ENCODE measurements at places on chromosomes 3 and 15.

DNA sequence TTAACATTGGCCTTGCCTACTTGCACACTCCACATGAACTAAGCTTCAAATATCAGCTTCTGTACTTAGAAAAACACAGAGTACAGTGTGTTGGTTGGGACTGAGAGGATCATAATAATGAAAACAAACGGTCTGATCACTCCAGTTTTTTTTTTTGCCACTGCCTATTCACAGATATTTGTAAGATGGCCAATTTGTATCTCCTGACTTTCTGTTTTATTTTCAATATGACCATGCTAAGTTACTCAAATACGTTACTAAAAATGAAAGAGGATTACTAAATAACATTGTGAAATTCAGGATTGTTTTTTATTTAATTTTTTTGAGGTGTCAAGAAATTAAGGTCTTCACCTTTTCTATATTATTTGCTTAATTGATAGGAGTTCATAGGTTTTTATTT lies 595.1 kb downstream of the TUSC7 start:
- no peak for DNase-seq

GRCh38 chr15:99977929-99978328 lies 244.7 kb upstream of the LYSMD4 start:
- DNase-seq: no peak

DNA sequence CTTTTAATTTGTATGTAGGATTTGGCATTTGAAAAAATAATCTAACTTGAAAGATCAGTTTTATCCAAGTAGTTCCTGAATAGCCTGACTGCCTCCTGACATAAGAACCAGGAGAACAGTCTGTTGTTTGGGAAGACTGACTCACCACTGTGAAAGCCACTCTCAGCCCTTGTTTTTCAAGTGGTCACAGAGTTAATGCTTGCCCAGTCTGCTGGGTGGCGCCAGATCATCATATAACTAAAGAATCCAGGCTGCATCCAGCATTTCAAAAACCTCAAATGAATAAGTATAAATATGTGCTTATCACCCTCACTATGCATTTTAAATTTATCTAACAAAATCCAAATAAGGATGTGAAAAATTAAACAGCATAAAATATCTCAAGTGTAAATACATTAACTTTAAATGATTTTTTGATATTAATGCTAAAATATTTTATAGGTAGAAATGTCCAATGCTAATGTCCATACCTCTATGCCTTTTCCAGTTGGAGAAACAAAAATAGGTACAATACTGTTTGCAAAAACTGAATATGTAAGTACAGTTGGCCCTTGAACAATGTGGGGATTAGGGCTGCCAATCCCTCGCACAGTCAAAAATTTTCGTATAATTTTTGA lies 26.9 kb upstream of the ZBBX start:
- DNase-seq: no peak

DNA sequence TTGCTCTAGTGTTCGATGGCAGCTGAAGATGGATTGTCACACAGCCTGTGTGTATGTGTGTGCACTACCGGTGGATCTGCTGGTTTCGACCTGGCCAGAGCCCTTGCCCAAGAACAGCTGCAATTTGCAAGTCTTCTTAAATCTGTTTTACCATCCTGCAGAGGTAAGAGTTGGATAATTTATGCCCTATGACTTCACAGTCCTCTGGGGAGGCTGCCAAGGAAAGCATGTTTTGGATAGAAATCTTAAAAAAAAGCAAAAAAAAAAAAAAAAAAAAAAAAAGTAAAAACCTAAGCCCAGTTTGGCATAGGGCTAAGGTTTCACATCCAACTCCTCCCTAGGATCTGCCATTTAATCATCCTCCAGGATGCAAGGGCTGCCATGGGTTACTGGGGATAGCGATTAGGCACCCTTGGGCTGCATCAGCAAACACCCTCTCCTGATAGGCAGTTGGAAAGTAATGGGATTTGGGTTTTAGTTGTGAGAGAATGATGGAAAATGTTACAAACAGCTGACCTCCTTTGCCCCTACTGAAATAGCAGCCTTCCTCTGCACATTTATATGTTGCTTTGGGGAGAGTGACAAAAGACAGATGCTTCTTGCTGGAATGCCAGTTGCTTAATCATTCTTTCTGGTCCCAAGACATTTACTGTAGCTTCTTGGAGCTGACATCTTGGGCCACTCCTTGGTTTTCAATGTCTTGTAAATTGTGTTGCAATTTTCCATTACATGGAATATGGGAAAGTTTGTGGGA lies 35.4 kb downstream of the CD200R1L start:
- no peak for DNase-seq

- no peak for DNase-seq
Observed at GRCh38 chr3:127211118-127212060, 18.5 kb downstream of the PRR23E start.

DNA sequence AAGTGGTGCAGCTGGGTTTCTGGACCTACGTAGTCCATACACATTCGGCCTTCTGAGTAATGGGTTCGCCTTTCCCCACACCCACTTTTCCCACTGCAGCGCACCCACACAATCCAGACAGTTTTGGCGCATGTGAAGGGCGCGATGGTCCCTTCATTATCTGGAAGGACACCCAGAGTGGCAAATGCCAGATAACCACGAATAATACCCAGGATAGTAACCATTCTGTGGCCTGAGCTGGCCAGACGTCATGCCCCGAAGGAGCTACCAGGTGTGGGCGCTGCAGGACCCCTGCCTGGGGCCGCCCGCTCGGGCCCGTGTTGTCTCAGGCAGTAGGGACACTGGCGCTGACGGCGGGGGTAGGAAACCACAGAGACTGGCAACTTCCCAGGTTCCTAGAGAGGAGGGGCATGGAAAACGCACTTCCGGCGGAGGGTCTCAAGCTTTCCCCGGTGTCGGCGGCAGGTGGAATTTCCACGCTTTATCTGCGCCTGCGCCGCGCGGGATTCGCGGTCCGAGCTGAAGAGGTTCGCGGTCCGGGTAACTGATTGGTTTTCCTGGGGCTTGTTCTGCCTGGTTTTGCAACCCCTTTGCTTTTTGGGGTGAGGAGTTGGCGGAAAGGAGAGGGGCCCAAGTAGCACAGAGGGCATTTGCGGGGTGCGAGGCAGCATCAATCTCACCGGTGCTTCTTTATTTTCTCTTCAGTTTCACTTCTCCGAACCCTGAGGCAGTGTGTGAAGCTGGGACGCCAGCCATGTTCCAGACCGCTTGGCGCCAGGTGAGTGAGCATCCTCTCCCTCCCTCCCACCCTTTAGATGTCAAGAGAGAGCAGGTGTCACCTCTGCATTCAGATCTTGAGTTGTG lies at the start of gene ZNF620:
Gene ZNF620 (plus strand): TSS at position 441 of the 864 bp plus-strand sequence. CDS start 314 bp downstream, at position 755.
- peak; percentile 35 for DNase-seq

GRCh38 chr3:187551416-187551815 lies 118.8 kb downstream of the SST start:
- DNase-seq: no peak

DNA sequence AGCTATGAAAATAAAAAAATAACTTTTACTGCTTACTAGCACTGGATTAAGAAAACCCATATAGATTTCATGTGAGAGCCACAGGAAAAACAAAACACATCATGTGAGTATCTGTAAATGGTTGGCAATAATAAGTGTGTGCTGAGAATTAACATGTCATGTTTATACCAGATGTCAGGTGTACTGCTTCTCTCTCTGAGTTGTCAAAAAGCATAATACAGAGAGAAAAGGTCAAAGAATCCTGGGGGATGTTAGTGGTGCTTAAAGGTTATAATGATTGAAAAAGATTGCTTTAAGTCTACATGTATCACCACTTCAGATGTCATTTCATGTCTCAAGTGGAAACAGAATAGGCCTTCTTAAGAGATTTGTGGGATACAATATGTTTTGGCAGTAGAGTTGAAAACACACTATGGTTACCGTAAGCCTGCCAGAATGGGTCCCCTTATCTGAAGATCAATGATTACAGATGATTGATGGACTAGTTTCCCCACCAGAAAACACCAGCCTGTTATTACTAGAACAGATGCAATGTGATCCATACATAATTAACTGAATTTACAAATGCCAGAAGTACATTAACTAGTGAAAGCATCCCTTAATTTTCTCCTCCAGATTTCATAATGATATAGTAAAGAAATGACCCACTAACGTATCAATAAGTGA lies 204.1 kb downstream of the CNTN3 start:
- DNase-seq: no peak

DNA sequence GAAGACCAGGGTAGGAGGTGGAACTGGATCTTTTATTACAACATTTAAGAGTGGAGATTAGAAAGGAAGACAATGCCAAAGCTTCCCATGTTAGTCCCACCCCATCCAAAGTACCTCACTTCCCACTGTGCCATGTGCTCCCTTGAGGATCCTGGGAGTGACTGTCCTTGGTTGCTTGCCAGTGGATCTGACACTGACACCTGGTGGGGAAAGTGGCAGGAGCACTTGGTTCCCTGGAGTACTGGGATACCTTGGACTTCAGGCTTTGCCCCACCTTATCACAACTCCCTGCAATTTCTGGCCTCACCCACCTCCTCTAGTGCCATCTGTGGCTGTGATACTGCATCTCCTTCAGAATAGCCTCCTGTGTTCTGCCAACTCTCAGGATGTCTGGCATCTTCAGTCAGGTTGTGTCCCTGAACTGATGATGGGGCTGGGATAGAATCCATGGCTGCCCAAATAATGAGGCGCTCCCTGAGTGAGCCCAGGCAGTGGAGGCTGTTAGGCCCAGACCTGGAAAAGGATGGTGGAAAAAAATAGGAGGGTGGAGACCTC lies 1.3 kb downstream of the ELL3 start:
- no peak for DNase-seq

DNA sequence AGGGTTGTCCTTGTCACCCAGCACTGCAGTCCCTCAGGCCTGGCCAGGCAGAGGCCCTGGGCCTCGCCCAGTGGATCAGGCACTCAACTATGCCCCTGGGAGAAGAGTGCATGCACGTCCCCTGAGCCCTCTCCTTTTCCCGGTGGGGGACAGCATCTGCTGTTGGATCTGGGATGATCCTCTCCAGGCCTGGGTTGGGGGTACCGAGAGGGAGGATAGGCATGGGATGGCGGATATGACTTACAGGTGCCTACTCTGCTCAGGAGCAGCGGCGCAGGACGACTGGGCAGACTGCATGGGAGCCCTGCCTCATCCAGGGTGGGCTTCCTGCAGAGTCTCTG lies 9.0 kb upstream of the APBA2 start:
- DNase-seq: no peak

- DNase-seq: no peak
Observed at GRCh38 chr15:100350434-100351226, 8.9 kb upstream of the ADAMTS17 start.

GRCh38 chr3:195159814-195160165 lies 111.2 kb downstream of the XXYLT1 start:
- DNase-seq: no peak

DNA sequence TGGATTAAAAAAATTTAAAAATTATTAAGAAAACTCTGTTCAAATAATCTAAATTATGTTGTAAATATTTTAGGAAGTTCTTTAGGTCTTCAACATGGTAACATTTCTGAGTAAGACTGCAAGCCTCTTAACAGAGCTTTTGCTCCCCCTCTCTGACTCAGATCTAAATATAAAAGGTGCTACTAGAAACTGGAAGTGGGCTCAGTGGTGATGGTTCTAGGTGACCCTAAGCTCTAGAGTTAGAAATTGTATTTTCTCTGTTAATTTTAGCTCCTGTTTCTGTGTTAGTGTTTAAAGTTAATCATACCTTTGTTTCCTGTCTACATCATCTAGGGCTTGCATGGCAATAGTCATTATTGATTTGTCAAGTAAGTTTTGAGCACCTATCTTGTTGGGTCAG lies 159.9 kb upstream of the MEIS2 start:
- DNase-seq: no peak

- peak; percentile 6 for DNase-seq
Observed at GRCh38 chr3:122497425-122497824, 17.3 kb downstream of the KPNA1 start.

GRCh38 chr15:56934269-56934668 lies 15.8 kb downstream of the TCF12 start:
- DNase-seq: no peak

DNA sequence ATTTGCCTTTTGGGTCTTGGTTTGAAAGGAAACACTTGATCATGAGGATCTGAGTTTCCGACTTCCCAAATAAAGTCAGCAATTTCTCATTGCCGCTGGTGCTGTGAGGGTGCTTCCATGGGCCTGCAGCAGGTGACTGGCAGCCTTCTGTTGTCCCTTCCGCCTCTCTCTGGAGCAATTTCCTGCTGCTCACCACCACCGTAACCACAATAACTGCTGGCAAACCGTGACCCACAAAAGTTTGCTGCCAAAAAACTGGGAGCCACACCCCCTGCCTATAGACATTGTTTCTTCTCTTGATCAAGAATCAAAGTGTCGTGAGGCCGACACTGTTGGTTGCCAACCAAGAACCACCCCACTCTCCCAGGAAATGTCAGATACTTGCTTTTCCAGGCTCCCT lies 164.0 kb downstream of the NR2F2 start:
- no peak for DNase-seq

DNA sequence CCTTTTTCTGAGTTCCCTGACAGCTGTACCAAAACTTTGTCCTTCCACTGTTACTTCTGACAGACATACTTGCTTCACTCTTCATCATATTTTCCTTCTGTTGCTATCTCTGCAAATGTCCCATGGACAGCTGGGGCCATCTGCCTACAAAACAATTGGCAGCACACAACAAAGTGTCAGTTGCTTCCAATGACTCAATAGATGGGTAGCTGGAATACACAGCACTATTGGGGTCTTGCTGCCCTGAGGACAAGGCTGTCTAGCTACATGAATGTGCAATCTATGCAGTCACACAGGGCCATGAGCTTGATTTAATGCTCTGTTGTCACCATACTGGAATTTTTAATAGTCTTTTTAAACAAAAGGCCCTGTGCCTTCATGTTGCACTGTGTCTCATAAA lies 192.8 kb downstream of the DTWD1 start:
- DNase-seq: no peak

DNA sequence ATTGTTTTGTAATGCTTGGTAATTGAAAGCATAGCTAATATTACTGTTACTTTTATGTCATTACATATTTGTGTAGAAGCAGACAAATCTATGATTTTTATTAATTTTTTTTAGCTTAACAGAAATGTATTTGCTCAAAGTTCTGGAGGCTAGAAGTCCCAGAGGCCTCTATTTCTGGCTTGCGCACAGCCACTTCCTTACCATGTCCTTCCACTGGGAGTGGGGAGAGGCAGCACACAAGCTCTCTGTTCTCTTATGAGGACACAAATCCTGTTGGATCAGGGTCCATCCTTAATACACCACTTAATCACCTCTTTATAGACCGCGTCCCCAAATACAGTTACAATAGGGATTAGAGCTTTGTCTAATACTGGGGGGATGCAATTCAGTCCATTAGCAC lies 1061.4 kb downstream of the OTOL1 start:
- no peak for DNase-seq

- no peak for DNase-seq
Observed at GRCh38 chr15:58909616-58910015, 23.9 kb downstream of the SLTM start.

GRCh38 chr15:92676561-92676960 lies 21.0 kb upstream of the FAM174B start:
- DNase-seq: no peak

DNA sequence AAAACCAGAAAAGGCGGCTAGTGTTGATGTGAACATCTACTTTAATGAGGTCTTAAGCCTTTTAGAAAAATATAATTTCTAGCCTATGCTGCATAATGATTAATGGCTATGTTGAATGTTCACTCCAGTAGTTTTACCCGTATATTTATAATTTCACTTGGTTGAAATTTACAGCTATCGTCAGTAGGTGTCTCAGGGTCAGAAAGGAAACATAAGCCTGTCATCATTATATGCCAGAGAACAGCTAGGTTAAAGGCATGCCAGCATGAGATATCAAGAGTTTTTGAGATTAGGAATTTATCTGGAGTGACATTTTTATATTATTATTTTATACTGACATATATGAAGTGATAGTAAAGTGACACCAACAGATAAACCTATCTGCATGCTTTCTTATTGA lies 904.1 kb downstream of the OTOL1 start:
- DNase-seq: no peak
